Activated T-helper 2 cell treated with anti-CD3 and anti-CD28 coated beads, Interferon-gamma antibody, Interleukin-2, Interleukin-4, amounts not matched to agents 10 μg/mL and 5 μg/mL and 100 μg/mL, durations not matched to agents 14 hours and 24 hours and 36 hours (primary cell): ENCODE measurements at places on chromosomes 3 and 15.
A peak's percentile ranks its signal among the peaks of the same experiment; 100 is the strongest.

DNA sequence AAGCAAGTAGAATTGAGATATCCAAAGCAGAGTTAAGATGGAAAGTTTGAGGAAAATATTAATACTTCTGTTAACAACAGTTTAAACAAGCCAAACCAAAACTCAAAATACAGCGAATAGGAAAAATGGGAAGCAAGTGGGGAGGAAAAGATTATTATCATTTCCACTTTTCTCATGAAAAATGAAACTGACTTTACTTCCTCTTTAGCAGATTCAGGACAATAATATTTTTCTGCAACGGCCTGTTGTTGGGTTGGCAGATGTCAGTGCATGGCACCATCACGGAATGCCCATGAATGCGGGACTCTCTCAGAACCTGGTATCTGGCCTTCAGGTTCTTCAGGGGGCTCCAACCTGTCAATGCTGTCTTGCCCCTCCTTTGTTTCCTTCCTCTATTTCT is 11.1 kb downstream of the ANKUB1 start:
- DNase-seq, result no peak

DNA sequence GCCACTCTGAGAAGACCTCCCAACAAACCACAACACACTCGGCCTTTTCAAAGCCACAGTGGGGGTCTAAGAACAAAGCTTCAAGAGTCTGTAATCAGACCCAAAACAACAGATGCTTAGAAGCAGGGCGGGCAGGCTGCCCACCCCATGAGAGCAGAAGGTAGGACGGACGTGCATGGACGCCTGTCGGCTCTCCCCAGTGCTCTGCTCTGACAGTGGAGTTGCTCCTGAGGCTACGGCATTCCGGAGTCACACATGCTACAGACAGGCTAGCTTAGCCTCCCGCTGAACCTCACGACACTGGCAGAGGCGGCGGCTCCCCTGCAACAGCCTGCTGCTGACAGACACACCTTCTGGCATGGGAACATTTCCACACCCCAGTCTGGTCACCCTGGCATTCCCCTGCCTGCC is 33.5 kb downstream of the SLCO2A1 start:
- DNase-seq, result no peak

GRCh38 chr3:15387171-15387581 is 40.2 kb downstream of the METTL6 start:
- no peak for DNase-seq

GRCh38 chr3:24683633-24684384 is 189.2 kb upstream of the THRB start:
- no peak for DNase-seq

GRCh38 chr3:151770956-151771355 is 37.2 kb downstream of the AADACL2 start:
- DNase-seq, result no peak

DNA sequence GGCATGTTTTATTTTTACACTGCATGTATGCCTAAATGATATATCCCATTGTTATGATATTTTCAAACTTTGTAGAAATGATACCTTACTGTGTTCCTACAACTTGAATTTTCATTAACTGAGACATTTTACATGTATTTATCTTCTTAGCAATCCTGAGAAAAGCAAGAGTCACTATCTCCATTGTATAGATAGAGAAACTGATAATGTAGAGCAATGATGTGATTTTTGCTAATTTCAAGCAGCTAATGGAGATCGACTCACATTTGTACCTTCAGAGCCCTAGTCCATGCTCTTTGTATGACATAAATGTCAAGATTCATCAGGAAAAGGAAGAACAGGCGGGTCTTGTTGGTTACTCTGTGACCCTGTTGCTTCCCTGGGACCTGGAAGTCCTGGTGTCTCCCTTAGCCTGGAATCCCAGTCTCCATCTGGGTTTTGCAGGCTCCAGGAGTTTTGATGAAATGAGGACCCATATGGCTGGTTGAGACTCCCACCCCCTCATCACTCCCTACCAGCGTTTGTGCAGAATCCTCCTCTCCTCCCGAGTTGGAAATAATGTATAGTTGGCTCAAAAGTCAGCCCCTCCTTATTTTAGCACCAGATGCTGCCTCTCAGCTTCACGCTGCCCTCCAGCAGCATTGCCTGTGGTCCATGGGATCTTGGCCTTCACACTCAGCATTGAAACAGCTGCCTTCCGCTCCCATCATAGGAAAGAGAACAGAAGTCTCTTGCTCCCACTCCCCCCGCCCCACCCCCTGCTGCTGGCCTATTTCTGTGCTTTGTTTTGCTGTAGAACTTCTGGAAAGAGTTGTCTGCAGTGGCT is 67.1 kb downstream of the APBA2 start:
- DNase-seq, result no peak

DNA sequence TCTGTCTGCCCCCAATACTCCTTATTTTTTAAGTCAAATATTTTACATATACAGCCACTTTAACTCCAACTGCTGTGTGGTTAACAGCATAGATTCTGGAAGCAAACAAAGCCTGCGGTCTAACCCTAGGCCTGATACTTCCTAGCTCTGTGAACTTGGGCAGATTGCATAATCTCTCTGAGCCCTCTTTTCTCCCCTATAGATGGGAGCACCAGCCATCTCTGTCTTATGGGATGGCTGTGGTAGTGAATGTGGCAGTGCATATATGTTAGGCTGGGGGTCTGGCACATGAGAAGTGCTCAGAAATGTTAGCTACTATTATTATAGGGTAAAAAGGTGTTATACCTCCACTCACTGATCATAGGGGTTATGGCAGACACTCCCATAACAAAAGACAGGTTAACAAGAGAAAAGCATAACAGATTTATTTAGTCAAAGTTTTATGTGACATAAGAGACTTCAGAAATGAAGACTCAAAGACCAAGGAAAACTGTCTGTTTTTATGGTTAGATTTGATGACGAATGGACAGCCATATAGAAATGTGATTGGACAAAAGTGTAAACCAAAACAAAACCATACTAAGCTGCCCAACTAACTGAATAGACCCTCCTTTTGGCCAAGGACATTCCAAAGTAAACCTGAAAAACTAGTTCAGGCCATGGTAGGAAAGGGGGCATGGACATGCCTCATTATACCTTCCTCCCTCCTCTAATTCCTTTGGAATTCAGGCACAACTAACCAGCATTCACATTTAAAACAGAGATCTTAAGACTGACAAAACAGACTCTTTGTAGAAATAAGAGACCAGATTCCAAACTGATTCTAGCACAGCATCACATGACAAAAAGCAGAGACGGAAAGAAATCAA is 53.9 kb upstream of the DAZL start:
- no peak for DNase-seq

GRCh38 chr3:161343540-161343939 is 27.8 kb downstream of the SPTSSB start:
- no peak for DNase-seq

- no peak for DNase-seq
Measured at GRCh38 chr3:52606373-52607085, 70.1 kb downstream of the UQCC5 start.

- DNase-seq, result no peak
Measured at GRCh38 chr3:136862617-136863322, 762 bp downstream of the NCK1 start.

DNA sequence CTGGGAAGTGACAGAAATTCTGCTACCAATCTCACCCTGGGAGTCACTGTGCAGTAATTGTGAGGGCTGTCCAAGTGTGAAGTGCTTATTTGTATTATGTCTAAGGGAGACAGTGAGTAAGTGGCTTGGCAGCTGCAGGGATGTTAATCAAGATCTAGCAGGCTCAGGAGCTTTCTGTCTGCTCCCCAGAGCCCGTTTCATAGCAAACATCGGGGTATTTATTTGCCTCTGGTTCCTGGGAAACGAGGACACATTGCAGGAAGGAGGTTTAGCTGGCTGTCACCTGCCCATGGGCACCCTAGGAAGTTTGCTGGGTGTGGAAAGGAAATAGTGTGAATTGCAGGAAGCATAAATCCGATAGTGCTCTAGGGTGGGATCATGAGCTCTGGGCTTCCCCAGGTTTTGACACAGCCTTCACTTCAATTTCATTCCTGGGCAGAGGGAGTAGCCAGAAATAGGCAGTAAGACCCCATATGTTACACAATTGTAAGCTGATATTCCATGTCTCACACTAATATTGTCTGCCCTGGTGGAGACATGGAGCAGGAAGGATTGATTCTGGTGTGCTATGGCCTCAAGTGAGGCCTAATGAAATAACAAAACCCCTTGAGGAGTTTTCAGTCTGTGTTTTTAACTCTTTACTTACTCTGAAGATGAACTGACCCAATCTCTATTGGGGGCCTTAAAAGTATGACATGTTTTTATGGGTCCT is 74.1 kb upstream of the MITF start:
- no peak for DNase-seq

DNA sequence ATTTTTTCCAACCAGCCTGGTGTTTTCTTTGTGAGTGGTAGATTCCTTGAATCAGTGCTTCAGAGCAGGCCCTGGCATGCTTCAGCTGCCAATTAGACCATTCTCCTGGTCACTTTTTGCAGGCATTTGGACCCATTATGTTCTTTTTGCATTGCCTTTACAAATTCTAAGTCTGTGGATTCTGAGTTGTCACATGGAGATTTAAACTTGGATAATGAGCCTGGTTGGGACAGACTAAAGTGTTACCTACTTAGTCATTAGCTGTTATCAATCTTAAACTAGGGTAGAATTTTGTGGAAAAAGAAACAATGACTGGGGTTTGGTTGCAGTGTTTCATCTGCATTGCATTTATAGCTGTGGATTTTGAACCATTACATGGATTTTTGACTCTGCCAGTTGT is 40.6 kb downstream of the ARHGEF26 start:
- DNase-seq, result no peak

GRCh38 chr3:17672506-17672905 is 69.9 kb downstream of the TBC1D5 start:
- DNase-seq, result no peak

DNA sequence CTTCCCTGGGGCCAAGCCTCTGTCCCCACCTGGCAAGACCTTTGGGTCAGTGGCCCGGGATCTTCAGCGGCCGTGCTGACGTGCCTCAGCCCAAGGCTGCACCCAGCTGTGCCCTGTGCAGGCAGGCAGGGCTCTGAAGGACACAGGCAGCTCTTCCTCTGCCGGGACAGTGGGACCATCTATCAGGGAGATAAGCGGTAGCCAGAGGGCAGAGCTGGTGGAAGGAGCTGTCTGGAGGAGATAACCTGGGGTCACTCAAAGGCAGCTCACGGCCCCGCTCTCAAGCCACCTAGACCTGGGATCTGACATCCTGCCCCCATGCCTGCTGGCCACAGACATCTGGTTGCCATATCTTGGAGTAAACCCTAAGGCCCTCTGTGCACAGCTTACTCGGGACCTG is 27.3 kb downstream of the DUSP7 start:
- DNase-seq, result no peak

- no peak for DNase-seq
Measured at GRCh38 chr15:39649757-39650156, 68.9 kb downstream of the THBS1 start.

- no peak for DNase-seq
Measured at GRCh38 chr15:25738171-25738965, 124.8 kb downstream of the ATP10A start.

DNA sequence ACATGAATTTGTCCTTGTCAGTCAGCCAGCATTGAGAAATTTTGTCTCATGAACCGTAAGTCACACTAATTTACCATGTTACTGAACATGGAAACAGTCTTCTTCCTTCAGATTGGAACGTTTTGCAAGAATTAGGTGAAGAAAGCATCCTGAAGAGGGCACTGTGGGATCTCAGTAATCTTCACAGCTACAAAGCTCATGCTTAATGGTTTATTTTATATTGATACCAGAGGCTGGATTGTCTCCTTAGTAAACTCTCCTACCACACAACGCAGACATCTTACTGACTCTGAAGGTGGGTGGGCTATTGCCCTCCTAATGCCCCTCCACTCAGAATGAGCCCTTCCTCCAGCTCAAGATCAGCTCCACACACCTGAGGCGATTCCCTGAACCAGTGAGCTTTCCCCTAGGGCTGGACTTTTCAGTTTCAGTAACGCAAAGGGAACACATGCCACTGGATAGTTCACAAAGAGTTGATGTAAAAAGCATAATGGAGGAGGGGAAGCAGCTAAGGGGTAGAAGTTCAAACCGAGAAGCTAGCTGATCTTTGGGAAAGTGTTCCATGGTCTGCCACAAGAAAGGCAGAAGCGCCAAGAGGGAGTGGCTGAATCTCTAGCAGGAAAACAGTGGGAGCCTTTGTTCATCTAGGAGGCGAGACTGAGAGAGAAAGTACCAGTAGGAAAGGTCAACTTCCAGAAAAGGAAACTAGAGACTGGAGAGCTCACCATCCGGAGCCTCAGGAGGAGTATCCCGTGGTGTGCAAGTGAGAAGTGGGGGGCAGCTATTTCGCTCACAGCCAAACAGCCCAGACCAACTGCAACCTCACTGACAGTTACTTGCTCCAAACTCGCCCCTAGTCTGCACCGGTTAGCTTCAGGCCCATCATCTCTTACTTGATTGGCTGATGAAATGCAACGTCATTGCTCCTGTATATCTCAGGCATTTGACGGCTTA is at the start of gene SLC9C1:
TSS of gene SLC9C1 (minus strand) at position 849 of the 954 bp plus-strand sequence. CDS start 7,425 bp downstream, outside the sequence.
- DNase-seq, result peak; percentile 28

GRCh38 chr3:188904670-188905069 is 267.1 kb upstream of the TPRG1 start:
- DNase-seq, result no peak

- no peak for DNase-seq
Measured at GRCh38 chr15:85607842-85608241, 186.9 kb downstream of the KLHL25 start.

- DNase-seq, result no peak
Measured at GRCh38 chr3:107382631-107383030, 5.4 kb downstream of the CCDC54 start.

GRCh38 chr3:12265508-12265907 is 23.4 kb upstream of the PPARG start:
- no peak for DNase-seq

DNA sequence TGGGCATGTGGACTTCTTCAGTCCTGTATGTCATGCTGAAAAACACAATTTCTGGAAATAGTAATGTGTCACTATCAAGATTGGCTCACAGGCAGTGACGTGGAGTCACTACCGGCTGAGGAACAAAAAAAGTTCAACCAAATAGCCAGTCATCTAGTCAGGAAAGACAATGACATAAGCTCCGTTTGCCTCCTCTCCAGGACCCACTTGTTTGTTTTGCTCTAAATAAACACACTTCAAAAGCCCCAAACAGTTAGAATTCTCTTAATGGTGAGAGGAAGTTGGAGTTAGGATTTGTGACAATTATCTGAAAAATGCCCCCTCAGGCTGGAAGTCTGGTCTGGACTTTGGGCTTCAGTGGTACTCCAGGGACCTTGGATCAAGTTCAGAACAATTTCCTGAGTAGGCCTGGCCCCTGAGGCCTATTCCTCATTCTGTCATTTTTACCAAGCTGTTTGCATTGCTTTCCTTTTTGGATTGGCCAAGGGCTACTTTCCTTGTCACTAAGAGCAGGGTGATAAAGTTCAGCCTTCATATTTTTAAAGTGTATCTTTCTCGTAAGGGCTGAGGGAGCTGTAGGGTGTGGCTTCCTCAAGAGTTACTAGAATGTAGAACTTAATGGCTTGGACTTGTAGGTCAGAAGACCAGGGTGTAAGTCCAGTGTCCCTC is 98.9 kb downstream of the EOMES start:
- DNase-seq, result no peak

GRCh38 chr3:135169651-135170050 is 374.6 kb downstream of the EPHB1 start:
- no peak for DNase-seq
